ENCODE measurements at places on chromosomes 6 and 20. TPM values are rescaled to one million over a fixed set of nuclear protein-coding genes. Genes with fewer than 3 reads are reported as not detected.

DNA sequence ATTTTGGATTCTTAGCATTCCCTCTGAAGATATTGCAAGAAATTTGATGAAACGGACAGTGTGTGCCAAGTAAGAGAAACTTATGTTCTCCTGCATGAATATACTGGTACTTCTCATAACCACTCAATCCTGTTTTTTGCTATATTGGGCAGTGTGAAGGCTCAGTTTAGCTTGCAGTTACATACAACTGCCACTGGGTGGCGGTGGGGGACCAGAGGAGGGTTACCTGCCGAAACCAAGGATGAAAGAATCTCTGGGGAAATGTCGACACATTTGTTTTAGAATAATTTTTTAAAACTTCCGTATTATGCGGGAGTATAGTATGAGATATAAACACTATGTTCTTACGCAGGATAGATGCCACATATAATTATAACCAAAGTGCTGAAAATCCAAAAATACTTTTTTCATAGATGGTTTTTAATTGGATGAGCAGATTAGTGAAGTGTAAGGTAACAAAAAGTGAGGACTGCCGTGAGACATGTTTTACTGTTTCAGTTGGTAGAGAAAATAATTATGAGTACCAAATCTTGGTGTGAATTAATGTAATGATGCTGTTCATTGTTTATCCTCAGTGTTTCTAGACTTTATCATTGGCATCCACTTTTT lies 9.7 kb downstream of the TRMT11 start:
- DNase-seq: peak; percentile 66

The RSPH3 gene
- 2.3 TPM for polyA plus RNA-seq

The TMEM151B gene
- polyA plus RNA-seq: not detected

GRCh38 chr6:33029328-33030184 lies 20.2 kb upstream of the HLA-DOA start:
- no peak for DNase-seq

DNA sequence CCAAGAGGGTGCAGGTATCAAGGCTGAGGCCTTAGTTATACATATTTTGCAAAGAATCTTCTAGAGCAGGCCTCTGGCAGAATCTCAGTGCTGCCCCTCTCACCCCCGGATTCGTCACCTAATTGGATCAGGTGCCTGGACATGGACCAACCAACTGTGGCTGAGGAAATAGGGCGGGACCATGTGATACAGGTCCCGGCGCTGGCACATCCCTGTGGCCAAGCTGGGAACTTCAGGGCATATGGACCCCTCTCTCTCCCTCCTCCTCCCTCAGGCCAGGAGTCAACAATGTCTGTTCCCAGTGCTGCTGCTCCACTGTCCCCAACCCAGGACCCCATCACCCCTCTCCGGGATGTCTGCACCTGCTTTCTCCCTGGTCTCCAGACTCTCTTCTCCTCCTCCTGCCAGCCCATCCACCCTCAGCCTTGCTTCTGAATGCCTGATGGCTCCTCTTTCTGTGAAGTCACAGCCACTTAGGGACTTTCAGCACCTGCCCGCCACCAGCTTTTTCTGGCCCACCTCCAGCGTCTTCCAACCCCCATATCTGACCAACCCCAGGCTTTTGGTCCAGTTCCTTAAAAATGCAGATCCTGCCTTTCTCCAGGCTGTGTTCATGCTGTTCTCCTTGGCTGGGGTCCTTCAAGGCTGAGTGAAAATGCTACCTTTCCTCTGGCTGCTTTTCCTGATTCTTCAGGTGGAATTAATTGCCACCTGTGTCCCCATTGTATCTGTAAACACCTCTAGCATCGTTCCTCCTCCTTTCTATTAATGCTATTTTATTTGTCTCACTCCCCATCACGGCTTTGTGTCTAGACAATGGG lies 19.0 kb upstream of the MLN start:
- DNase-seq: no peak

The HTR1E gene
- polyA plus RNA-seq: not detected

Measured in fibroblast of lung (primary cell).